Kasumi-1 (cell line): ENCODE measurements at places on chromosomes 11 and 22.

GRCh38 chr22:45881524-45881875, 95.5 kb downstream of the WNT7B start:
- DNase-seq = no peak

DNA sequence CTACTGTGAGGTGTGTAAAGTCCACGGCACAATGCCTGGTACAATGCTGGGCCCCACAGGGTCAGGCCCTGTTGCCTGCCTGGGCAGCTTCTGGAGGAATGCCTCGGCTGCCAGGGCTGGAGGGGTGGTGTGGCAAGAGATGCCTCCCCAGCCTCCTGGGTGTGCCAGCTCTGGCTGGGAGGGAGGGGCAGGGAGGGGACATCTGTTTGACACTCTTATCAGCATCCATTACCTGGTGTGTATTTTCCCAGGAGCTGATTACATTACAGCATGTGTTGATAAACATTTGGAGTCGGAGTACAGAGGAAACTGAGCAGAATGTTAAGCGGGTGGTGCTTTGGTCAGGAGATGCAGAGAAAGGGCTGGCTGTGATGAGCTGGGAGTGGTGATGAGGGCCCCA, 11.0 kb upstream of the NECTIN1 start:
- no peak for DNase-seq

GRCh38 chr11:62508336-62509058, 38.1 kb downstream of the AHNAK start:
- DNase-seq = no peak

DNA sequence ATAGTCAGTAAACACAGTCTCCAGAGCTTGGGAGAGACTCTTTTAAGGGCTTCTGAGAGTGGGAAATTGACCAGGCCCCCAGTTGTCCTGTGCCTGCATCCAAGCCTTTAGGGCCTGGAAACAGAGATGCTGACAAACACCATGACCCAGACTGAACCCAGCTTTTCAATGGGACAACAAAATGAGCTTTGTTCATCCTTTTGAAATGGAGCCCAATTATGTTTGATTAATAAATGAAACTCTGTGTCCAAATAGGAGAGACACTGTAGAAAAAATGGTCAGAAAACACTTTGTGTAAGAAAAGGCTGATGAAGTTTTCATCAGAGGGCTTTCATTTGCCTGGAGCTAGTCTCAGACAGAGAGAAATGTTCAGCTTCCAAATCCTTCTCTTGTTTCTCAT, 146.0 kb downstream of the RRAS2 start:
- DNase-seq = no peak

- DNase-seq = no peak
Observed at GRCh38 chr11:77121096-77121640, 6.9 kb upstream of the MYO7A start.

DNA sequence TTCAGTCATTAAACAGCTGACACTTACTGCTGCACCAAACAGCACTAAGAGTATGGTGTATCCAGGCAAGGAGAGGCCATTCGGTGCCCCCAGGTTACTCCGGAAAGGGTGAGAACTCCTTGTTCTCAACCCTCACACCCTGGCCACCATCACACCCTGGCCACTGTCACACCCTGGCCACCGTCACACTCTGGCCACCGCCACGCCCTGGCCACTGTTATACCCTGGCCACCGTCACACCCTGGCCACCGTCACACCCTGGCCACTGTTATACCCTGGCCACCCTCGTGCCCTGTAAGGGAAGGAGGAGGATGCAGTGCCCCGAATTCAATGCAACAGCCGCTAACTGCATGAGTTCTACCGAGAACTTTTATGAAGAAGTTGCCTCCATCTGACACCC, 644.4 kb downstream of the TBC1D22A start:
- DNase-seq = no peak

DNA sequence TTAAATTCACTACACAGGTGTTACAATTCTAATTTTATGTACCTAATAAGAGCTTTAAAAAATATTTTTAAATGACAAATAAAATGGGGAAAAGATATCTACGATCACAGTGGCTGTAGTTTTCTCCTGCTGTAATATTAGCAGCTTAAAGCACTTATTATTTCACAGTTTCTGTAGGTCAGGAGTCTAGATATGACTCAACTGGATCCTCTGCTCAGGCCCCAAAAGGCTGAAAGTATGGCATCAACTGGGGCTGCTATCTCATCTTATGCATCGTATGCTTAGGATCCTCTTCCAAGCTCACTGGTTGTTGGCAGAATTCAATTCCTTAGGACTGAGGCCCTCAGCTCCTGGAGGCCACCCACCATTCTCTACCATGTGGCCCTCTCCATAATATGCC, 12.8 kb downstream of the FBXO3 start:
- no peak for DNase-seq

- no peak for DNase-seq
Observed at GRCh38 chr22:42950281-42950680, 64.7 kb downstream of the PACSIN2 start.

- no peak for DNase-seq
Observed at GRCh38 chr11:117932947-117933346, 3.7 kb upstream of the TMPRSS13 start.
